T-helper 17 cell (primary cell): ENCODE measurements at places on chromosomes 2 and 18. TPM values are rescaled to one million over a fixed set of nuclear protein-coding genes. Genes with fewer than 3 reads are reported as not detected.

Gene ARHGAP15
- 309 TPM for total RNA-seq

- no peak for DNase-seq
These were observed 37.0 kb downstream of the LBH start for GRCh38 chr2:30268296-30268871.

DNA sequence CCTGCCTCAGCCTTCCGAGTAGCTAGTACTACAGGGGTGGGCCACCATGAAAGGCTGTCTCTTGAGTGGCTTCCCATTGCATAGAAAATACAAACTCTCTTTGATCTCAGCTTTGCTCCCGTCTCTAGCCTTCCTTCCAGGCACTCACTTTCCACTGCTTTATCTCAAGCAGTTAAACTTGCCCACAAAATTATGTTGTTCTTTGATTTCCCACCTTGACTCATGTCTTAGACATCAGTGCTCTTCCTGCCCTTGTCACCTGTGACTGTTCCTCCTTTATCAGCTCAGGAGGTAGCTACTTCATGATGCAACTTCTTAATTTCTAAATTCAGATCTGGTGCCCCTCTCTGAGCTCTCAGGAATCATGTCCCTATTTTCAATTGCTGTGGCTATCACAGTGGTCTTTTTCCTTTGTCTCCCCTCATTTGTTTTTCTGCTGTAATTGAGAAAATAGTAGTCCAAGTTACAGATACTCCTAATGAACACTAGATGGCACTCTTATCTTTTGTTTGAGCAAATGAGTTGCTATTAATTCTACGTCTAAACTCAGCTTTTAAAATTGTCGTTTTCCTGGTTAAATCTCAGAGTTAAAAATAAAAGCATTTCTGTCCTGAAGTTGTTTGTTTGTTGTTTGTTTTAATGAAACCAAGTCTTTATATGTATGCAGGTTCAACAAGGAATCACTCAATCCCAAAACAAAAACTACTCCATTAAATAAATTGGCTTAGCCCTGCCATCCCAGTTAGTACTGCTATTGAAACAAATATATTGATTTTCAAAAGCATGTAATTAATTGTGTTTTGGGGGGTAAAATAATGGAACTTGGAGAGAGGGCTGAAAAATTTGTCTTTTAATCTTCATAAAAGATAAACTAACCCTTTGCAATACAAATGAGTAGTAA lies 46.9 kb upstream of the GREB1L start:
- no peak for DNase-seq

DNA sequence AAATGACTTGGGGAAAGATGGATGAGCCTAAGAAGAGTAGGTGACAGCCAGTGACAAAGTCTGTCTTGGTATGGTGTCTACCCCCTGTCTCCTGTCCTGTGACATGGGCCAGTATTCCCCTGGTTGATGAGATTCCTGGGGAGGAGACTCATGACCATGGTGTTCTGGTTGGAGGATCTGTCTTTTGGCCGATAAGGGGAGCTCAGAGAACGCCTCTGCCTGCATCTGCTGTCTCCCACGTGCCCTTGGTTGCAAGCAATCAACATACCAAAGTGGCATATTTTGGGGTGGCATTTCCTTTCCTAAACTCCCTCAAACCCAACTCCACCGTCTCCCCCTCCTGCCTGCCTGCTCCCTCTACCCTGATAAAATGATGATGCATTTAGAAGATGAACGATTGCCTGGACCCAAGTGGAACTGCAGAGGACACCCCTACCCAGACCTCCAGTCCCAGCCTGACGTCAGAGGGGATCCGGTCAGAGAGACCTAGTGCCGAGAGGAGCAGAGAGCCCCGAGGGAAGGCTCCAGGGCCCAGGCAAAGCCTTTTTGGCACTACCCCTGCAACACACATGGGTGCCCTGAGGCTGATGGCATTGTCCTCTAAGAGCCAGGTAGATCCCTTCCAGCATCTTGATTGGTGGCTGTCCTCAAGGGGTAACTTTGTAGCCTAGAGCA lies 124.2 kb upstream of the MSH6 start:
- DNase-seq: no peak

Gene MC4R
- not detected for total RNA-seq

DNA sequence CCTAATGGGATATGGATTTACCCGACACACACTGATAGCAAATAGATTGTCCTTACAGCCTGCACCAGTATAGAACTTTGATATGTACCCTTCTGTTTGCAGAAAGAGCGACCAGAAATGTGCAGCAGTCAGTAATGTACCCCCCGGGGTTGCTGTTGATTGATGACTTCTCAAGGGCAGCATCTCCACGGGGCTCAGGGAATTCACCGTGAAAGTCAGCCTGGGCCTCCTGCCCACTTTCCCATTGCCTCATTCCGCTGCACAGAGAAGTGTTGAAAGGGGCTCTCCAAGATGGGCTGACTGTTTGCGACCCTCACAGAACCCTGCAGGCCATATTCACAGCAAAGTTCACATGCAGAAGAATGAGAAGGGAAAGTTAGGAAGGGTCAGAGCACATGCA lies 241.3 kb downstream of the PRKCE start:
- no peak for DNase-seq

DNA sequence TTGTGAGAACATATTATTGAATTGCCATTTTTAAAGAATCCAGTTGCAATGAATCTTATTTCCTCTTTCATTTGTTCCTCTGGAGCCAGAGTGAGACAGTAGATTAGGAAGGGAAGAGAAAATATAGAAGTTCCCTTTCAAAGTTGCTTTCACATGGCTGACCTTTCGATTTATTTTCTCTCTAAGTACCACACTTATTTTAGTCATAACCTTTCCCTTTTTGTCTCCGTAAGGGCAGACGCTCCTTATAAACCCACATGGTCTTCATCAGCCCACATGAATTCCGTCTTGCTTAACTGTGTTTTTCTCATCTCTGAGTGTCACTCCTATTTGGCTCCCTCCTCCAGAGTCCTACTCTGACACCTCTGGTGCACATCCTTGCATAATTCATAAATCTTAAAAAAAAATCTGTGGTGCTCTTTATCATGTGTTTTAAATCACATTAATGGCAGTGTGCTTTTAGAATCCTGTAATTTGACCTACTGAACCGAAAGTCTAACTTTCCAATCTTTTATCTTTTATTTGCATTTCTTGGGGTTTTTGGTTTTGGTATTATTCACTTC lies 38.5 kb upstream of the ZNF396 start:
- DNase-seq: no peak

Gene LIMS2
- total RNA-seq: 2.9 TPM

Gene POTEC
- total RNA-seq: not detected

- no peak for DNase-seq
These were observed 278.3 kb downstream of the PTGR3 start for GRCh38 chr18:74930616-74931015.

GRCh38 chr18:5512176-5512575 lies 31.6 kb downstream of the EPB41L3 start:
- no peak for DNase-seq

Gene ASXL3
- not detected for total RNA-seq

Gene CDCA7
- 3.1 TPM for total RNA-seq

Gene MBP
- 127 TPM for total RNA-seq

GRCh38 chr18:54125429-54125828 lies 99.0 kb downstream of the MBD2 start:
- DNase-seq: no peak
